ENCODE measurements at places on chromosomes 7 and 10.

GRCh38 chr7:29518616-29519015 lies 45.0 kb upstream of the PRR15 start:
- DNase-seq: no peak

DNA sequence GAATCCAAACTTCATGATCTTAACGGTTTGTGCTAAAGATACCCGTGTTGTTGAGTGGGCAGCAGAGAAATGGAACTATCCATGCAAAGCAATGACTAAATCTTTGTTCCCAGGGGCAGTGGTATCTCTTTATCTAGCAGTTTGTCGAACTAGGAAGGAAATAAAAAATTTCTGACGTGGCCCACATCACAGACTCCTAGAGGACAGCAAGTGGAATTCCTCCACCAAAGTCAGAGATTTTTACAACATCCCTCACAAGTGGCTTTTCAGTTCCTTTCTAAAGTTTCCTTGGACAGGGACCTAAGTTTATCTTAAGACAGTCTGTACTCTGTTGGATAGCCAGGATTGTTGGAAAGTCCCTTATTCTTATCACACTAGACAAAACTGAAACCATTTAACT lies 136.0 kb downstream of the RAPGEF5 start:
- DNase-seq: no peak

GRCh38 chr7:16670021-16670420 lies 24.0 kb downstream of the BZW2 start:
- no peak for DNase-seq

DNA sequence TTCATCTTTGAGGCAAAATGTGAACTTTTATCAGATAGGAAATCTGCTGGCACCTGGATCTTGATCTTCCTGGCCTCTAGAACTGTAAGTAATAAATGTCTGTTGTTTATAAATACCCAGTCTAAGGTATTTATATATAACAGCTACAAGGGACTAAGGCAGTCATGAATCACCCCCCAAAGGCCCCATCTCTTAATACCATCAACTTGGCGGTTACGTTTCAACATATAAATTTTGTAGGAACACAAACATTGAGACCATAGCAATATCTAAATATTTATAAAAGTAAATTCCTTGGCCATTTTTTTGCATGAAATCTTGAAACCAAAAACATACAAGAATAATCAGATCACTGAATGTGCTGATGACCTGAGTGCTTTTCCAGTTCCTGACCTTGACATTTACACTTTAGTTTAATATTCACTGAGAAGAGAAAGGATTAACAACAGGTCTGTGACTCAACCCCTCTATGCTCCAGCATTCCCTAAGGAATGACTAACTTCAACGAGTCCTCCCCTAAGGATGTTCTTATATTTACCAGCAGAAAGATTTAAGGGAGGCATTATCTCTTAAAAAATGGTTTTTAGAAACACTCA lies 1438.5 kb upstream of the CELF2 start:
- DNase-seq: no peak

GRCh38 chr7:51009716-51010496 lies 227.2 kb upstream of the GRB10 start:
- no peak for DNase-seq

DNA sequence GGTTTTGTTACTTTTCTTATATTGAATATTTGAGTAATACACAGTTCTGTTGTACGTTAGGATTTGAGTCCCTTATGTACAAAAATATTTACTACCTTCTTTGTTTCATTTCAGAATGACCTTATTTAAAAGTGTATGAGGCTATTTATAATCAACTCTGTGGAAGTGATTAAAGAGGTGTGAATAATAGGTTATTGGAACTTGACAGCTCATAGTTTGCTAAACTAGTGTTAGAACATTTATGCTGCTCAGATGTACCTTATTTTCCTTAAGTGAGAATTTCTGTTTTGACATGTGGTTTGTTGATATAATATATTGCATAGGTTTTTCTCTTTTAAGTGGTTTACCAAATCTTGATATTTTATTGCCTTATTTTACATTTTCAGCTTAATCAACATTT lies 105.5 kb downstream of the ZEB1 start:
- no peak for DNase-seq

DNA sequence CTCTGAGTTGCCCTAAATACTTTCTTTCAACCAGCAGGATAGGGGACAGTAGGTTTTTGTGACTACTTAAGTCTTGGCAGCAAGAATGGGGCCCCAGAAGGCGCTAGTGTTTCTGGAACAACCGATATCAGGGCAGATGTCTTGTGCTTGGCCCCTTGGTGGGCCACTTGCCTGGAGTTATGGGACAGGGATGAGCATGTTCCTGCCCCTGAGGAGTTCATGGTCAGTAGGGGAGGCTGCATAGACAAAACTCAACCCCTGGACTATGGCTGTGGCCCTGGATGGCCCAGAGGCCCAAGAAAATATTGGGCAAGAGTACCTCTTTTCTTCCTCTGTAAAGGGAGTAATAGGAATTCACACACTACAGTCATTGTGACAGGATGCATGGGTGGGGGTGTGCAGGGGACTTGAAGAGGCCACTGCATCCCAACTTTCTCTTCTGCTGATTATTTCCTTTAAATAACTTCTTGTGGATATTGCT lies 57.7 kb upstream of the IGFBP3 start:
- no peak for DNase-seq

DNA sequence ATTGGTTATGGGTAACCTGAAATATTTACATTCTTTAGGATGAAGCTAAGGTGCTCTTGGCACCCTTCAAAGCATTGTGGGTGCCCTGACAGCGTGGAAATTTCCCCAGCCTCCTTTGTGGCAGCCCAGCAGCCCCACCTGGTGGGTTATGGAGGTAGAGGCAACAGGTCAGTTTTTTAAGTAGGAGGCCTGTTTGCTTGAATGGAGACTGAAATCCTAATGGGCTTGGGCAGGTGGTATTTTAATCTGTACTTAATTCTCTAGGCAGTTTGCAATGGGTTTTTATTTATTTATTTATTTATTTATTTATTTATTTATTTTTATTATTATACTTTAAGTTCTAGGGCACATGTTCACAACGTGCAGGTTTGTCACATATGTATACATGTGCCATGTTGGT lies 139.4 kb downstream of the EPC1 start:
- DNase-seq: peak; percentile 80

GRCh38 chr10:45495438-45496152 lies 121.6 kb downstream of the ALOX5 start:
- no peak for DNase-seq

GRCh38 chr10:106296750-106297392 lies 867.6 kb downstream of the SORCS1 start:
- DNase-seq: no peak

GRCh38 chr7:139035586-139036353 lies at the start of gene ZC3HAV1L:
Gene ZC3HAV1L, minus strand, starts transcription at chr7:139036042. Its CDS starts 25 bp downstream, at chr7:139036017.
- peak; percentile 71 for DNase-seq

GRCh38 chr7:1693991-1694524 lies 24.0 kb downstream of the ELFN1 start:
- peak; percentile 39 for DNase-seq

DNA sequence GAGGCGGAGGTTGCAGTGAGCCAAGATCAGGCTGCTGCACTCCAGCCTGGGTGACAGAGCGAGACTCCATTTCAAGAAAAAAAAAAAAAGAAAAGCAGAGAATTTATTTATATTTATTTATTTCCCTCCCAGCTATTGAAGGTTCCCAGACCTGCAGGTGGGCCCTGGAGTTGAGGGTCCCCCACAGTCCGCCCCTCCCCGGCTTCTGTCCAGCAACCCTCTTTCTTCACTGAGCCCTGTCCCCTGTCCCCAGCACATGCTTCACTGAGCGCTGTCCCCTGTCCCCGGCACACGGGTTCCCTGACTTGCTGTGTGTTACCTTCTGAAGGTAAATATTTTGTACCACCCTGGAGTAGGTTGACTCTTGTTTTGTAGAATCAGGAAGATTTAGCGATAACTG lies 301.7 kb upstream of the PITRM1 start:
- no peak for DNase-seq

All from Calu3 (cell line).